Astrocyte of the cerebellum (primary cell): ENCODE measurements at places on chromosomes 11 and 22.

DNA sequence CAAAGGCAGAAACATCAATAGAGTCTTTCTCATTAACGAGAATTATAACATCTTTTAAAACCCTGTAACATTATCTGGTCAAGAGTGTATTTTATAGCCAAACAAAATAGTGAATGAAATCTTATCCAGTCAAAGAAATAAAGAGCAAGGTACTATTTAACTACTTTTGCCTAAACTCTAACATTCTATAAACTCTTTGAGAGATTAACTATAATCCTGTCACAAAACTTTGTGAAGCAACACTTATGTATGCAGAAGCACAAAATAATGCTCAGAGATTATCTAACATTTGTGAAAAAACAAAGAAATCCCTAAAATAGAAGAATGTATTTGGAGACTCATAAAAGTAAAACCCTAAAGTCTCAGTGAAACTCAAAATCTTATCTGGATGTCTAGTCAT, 124.4 kb upstream of the LUZP2 start:
- no peak for DNase-seq

- DNase-seq = no peak
Measured at GRCh38 chr22:36293606-36294292, 40.8 kb downstream of the APOL1 start.

DNA sequence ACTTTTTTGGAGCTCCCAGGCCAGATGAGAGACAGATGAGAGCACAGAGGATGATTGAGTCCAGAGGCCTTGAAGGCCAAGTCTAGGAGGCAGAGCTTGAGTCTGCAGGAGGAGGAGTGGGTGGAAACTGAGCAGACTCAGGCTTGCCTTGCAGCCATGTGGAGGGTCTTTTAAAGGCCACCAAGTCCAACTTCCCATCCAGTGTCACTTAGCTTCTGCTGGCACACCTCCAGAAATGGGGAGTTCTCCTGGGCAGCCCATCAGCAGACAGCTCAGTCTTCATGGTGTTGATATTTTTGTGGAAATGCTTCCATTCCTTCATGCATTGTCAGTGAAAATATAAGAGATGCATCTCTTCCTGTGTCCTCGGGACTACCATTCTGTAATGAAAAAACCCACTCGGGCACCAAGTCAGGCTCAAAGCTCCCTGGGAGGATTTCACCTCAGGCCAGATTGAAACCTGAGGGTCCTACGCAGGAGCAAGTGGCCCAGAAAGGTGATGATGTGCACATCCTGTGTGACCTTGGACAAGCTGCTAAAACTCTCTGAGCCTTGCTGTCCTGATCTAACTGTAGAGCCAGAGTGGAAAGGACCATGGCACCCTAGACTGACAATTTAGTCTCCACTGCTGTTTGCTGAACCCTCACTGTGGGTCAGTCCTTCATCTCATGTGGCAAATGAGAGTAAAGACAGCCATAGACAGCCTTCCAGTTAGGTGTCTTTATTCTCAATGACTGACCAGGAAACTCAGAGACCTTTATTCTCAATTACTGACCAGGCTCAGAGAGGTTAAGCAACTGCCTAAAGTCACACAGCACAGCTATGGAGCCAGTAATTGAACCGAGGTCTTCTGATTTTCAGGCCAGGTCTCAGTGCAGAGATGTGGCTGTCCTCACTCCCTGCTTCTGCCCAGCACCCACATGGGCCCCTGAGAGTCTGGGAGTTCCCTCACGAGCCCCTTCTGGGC, 2.9 kb upstream of the LRRC32 start:
- no peak for DNase-seq

GRCh38 chr11:119389611-119390254, 8.2 kb upstream of the USP2 start:
- DNase-seq = no peak

- peak; percentile 46 for DNase-seq
Measured at GRCh38 chr11:57649826-57650738, at the start of gene YPEL4. TSS of gene YPEL4 (minus strand) at chr11:57649912. CDS start at chr11:57647107, 2,805 bp downstream.

GRCh38 chr11:113392236-113392921, 4.8 kb downstream of the ANKK1 start:
- DNase-seq = no peak

GRCh38 chr11:13717331-13717730, 48.9 kb downstream of the FAR1 start:
- DNase-seq = peak; percentile 29
